ENCODE measurements at places on chromosomes 5 and 9.

GRCh38 chr5:74953554-74953936, 87.4 kb upstream of the FAM169A start:
- no peak for DNase-seq

GRCh38 chr5:14664270-14665100, at the start of gene OTULIN:
Gene OTULIN, plus strand, starts transcription at chr5:14664718. Its CDS starts 108 bp downstream, at chr5:14664826.
- DNase-seq: peak; percentile 95

GRCh38 chr5:87303324-87303723, 35.6 kb downstream of the RASA1 start:
- no peak for DNase-seq

DNA sequence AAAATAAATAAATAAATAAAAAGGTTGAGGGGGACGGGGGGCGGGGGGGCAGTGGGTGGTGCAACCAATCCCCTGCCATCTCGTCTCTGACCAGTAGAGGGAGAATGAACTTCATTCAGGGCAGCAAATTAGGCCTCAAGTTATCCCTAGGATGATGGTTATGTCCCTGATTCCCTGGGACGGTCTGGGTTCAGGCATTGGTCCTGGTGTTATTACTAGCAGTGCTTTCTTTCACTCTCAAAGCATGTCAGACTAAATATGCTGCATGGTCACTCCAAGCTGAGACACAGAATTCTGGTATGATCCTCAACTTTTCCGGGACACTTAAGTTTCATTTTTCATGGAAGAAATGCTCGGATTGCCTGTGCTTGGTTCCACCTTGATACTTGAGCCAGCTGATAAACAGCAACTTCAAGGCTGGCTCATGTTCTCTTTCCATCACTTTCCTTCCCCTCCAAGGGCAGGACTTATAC, 59.4 kb downstream of the DAP start:
- DNase-seq: no peak

- no peak for DNase-seq
These were observed 20.7 kb downstream of the BRD3 start for GRCh38 chr9:134046894-134047681.

DNA sequence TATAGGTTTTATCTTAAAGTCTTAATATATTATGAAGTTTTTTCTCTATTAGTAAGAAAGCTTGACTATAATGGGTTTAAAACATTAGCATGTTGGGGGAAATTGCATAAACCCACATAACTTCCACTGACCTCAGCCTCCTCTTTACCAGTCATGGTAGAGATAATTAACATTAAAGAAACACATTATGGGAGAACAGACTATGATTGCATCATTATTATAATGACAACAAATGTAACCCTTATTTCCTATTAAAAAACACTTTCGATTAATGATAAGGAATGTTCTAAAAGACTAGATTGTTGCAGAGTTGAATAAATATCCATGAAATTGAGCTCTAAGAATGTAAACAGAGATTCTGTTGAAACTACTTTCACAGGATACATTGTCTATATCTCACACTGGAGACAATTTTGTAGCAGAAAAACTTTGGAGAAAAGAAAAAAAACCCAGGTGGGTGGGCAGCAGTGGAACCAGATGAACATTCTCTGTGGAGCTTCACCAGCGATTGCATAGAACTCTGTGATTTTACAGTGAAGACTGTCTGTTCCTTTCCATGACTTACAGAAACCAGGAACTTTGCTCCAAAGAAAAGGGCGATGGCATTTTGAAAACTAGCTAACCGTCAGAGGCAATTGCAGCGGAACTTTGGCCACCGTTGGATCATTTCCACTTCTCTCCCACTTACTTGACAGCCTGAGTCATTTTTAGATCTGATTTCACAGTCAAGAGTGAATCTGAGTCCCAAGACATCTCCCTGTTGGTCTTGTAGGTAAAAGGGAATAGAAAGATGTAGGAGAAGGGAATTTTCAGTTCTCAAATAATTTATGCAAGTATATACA, 21.0 kb upstream of the ERAP2 start:
- no peak for DNase-seq

DNA sequence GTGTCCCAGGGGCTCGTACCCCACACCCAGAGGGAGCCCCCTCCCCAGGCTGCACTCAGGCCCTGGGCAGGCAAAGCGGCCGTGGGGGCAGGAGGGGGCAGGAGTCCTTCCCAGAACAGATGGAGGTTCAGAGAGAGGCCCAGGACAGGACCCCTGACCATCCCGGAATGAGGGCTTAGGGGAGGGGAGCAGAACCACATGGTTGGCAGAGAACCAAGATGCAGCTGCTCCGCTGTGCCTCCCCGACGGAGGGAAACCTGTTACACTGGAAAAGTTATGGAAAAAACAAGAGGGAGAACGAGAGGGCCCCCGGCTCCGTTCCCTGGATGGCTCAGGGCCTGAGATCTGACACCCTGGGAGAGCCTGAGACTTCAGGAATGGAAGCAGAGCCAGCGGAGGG, 22.7 kb downstream of the SLC12A7 start:
- DNase-seq: no peak

- DNase-seq: no peak
These were observed 451.6 kb downstream of the CDH18 start for GRCh38 chr5:19536387-19536786.

GRCh38 chr9:34519321-34520020, 3.3 kb downstream of the ENHO start:
- DNase-seq: no peak

DNA sequence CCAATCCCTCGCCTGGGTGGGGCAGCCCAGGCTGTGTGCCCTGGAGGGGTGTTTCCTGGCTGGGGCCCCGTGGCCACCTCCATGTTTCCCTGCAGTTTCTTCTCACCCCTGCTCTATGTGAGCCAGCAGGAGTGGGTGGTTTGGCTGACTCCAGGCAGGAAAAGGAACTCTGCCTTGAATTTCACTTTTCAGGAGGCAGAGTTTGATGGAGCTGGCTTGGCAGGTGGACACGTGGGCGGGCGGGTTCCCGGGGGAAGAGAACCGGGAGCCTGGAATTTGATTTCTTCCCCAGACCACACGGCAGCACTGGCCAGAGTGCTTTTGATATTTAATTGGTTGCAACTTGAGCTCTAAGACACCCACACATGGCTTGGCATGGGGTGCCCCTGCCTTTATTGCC, 119.8 kb upstream of the PANK3 start:
- no peak for DNase-seq

DNA sequence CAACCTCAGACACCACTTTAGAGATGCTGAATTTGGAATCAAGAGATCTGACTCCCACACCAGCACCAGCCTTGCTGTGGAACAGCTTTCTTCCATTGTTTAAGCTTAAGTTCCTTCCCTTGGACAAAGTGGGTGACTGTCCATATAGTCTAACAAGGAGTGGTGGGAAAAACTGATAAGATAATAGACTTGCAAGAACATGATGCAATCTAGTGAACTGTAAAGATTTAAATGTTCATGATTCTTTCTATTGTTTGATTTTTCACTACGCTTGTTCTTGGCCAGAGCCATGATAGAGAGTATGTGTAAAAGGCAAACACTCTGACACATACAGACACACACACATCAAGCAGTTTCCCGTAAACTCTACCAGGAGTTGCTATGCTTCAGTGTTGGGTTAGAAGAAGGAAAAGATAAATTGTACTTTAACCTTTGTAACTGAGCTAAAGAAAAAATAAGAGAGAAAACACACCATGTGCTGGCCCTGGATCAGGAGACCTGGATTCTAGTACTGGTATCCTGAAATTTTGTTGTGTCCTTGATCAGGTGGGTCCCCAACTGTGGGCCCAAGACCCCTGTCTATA, 94.3 kb downstream of the PAPPA start:
- DNase-seq: no peak
